ENCODE measurements at places on chromosomes 7 and 10.

GRCh38 chr10:132463333-132464255 is 66.6 kb downstream of the PWWP2B start:
- no peak for DNase-seq

DNA sequence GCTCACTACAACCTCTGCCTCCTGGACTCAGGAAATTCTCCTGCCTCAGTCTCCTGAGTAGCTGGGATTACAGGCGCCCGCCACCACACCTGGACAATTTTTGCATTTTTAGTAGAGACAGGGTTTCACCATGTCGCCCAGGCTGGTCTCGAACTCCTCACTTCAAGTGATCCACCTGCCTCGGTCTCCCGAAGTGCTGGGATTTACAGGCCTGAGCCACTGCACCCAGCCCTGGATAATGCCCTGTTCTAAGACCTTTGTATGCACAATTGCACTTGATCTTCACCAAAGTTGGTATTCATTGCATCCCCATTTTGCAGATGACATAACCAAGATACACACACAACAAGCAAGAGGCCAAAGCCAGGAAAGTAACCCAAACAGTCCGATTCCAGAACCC is 97.7 kb upstream of the CARD11 start:
- no peak for DNase-seq

DNA sequence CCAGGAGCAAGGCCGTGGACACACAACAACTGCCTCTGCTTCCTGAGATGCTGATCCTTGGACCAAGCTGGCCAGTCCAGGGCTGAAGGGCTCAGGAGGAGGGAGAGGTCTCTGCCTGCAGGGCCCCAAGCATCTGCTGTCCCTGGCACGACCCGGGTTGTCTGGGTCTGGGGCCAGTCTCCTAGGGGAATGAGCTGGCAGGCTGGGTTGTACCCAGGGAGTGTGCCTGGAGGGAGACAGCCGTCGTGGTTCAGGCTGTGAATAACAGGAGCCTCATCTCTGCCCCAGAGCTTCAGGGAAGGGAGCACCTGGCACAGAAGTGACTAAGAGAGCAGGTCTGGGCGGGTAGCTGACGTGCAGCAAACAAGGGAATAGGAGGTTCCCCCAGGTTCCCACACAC is 17.9 kb upstream of the SERPINE1 start:
- DNase-seq, result no peak

DNA sequence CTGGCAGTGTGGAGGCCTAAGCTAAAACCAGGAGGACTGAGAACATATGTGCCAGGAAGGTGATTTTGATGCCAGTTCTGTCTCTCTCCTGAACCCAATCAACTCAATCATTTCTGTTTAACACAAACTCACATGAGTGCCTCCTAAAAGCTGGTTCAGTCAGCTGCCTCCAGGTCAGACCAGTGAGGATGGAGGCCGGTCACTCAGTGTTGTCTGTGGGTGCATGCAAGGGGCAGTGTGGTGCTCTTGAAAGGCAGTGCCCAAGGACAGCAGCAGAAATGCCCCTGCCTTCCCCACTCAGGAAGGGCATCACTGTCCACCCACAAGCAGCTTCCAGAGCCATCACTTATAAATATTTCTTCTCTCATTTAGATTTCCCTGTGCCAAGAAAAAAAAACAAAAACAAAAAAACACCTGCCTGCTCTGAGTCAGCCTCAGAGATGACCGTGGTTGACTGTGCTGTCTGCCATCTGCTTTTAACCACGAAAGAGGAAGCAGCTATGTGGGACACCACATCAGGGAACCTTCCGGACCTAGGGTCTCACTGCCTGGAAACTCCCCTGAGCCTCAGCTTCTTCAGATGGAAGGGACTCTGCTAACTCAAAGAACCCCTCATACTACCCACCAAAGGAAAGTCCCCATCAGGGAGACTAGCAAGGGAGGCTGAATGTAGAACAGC is 39.1 kb downstream of the VOPP1 start:
- no peak for DNase-seq

DNA sequence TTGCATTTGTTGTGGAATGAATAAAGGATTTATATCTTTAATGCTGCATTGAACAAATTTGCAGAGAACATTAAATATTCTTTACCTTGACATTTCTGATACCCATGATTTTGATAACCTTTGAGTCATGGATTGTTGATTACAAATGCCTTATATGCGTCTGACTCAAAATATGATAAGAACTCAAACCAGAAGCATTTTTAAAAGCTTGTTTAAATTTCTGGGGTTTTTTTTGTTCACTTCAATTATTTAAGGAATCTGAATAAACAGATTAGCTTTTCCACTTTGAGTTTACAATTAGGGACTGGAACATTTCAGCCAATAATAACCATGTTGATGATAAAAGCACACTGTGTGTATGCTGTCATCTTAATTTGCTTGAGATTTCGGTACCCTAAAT is 253.5 kb downstream of the NRG3 start:
- no peak for DNase-seq

DNA sequence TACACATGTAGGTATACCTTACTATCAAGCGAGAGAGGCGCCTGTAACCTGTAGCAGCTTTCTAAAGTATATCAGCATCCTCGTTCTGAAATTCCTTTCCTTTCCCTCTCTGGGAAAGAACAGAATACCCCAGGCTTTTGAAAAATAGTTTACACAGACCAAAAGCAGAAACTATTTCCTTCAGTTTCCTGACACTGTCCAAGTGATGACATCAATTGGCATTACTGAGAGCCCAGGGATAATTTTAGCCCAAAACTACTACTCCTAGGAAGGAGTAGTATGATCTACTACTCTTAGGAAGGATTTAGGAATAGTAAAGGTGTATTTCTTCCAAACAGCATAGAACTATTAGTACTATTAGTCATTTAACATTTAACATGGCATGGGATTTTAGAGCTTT is 6.0 kb downstream of the GNG11 start:
- DNase-seq, result no peak

DNA sequence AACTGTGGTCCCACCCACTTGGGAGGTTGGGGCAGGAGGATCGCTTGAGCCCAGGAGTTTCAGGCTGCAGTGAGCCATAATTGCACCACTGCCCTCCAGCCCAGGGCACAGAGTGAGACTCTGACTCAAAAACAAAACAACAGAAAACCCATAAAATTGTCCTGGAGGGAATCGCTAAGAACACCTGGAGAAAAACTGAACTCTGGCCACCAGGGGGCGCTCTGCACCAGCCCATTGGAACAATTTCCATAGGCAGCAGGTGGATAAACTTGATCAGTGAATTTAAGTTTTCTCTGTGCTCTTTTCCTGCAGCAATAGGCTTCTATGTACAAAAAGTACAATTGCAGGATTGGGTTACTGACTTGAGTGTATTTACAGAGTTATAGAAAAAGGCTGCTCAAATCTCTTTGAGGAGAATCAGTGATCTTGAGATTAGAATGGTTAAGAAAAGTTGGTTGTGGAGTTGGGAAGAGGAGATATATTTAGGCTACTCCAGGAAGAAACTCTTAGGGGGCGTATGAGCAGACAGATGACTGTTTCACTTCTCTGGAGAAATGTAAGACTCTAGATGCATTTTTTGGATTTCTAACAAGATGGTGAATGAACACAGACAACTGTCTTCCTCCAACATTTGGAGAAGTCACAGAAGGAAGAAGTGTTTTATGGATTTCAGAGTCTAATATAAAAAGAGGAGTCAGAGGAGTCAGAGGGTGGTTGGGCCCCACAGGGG is 274.9 kb upstream of the GALNT17 start:
- DNase-seq, result peak; percentile 10

DNA sequence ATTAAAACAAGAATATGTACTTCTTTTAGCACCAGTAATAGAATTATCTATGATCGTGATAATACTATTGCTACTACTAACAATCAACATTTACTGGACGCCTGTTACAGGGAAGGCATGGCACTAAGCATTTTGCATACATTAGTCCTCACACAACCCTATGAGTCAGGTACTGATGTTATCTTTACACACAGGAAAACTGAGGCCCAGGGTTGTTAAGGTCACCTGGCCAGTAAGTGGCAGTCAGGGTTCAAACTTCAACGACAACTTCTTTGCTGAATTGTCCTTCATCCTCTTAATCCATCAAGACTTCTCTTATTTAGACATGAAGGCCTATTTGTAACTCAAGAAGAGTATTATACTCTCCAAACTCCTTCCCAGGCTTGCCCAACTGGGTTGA is 41.9 kb upstream of the ACSL5 start:
- DNase-seq, result no peak

- DNase-seq, result peak; percentile 86
Measured at GRCh38 chr10:63197344-63198092, 64.4 kb downstream of the NRBF2 start.

DNA sequence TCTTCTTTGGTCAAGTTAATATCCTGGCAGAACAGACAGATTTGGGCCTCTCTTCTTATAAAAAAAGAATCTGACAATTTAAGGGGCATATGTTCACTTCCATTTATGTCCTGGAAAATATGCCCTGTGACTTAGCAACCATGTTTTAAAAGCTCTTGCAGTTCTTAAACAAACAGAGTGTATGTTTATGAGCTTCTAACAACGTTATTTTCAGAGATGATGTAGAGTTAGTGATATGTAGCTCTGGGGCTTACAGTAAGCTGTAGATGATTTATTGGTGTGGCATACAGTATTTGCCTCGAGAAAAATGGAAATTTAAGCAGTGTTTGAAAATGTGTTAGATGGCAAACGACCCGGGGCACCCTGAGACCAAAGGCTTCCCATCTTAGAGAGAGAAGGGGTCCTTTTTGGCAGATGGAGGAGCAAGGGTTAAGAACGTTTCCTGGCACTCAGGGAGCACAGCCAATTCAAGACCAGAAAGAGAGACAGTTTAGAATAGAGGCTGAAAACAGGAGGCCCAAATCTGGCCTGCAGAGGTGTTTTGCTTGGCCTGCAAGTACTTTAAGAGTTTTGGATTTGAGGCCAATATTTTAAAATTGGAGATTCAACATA is 397.5 kb downstream of the KCNMA1 start:
- DNase-seq, result no peak

- no peak for DNase-seq
Measured at GRCh38 chr7:94848531-94848930, 58.9 kb upstream of the PPP1R9A start.

DNA sequence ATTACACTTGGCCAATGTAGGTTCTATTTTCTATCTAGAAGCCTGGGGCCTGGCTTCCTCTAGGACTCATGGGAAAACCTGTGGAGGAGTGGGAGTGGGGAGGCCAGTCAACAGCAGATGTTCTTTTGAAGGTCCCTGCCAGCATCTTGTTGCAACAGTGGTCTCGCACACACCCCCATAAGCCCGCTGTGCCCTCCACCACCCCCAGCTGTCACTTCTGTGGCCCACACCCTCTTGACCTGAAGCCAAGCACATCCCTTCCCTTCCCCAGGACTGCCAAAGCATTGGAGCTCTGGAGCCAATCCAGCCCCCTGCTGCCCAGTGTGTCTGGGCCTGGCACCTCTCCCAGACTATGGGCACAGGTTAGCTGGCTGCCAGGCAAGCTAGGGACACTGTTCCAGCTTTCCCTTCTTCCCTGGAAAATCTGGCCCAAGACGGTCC is 1.9 kb upstream of the STX1A start:
- DNase-seq, result peak; percentile 65

DNA sequence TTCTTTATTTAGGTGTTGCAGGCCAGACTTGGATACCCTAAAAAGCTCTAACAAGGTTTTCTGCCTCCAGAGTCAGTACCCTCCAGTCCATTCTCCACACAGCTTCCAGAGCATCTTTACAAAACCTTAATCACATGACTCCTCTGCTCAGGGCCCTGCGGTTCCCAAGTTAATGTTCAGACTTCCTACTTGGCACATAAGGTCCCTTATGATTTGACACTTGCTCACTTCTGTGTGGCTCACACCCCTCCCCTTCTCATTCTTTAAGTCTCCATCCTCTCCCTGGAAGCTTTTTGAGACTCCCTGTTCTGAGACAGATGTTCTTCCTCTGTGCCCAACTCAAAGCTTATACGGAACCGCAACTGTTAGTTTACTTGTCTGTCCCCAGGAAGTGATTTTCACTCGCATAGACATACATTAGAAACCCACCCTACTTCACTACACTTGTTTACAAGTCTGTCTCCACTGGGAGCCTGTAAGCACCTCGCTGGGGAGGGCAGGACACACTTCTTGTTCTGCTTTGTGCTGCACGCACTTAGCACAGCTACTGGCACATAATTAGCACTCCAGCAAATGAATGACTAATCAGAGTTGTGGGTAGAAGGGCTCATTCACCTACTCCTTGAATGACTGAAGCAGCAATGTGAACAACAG is 154.3 kb upstream of the LAMB4 start:
- no peak for DNase-seq

DNA sequence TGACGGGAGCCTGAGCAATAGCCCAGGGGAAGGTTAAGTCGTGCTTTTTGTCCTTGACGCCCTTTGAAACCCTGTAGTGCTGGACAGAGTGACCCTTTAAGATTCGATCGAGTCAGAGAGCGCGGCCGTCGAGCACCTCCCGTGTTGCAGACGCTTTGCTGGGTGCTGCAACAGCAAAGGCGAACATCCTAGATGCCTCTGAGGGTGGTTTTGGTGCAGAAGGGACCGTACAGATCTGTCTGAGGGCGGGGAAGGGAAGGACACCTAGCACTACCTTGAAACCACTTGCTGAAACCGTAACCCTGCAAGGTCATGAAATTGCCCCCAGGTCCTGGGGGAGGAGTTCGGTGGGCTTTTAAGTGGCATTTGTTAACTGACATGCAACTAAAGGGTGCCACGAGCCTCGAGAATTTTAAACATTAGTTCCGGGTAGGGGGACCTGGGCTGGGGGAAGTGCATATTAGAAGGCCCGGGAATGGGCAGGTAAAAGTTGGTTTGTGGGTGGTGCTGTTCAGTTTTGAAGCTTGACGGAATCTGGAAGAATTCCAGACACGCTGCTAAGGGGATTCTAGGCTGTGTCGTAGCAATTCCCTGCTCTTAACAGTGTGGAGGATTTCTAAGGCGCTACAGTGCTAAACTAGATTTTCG is 786 bp downstream of the ATP5F1C start:
- no peak for DNase-seq

DNA sequence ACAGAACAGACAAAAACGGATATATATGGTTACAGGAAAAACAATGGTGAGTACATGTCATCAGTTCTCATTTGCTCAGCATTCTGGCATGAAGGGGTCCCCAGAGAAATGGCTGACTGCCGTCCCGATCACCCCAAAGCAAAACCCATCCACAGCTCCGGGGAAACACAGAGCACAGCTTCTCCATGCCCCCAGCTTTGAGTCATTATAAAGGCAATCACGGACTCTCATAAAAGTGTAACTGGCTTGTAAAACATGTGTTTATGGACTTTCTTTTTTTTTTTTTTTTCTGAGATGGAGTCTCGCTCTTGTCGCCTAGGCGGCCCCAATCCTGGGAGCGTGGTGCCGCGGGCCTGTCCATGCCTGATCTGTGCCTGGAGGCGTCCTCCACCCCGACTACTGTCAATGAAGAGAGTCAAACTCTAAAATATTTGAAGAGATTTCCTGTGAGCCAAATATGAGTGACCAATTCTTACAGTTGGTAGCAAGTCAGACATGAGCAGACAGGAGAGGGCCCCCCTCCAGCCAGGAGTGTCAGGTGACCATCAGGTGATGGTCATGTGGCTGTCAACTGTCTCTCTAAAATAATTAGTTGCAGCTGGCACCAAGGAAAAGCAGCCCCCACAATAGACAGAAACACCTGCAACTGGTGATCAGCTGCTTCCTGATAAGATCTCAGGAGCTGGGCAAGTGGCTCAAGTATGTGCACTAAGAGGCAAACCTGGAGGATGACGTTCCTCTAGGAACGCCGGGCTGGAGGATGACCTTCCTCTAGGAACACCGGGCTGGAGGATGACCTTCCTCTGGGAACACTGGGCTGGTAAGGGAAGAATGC is 21.7 kb upstream of the NOM1 start:
- peak; percentile 39 for DNase-seq

GRCh38 chr7:32163141-32163806 is 93.1 kb upstream of the PDE1C start:
- DNase-seq, result peak; percentile 79

- peak; percentile 41 for DNase-seq
Measured at GRCh38 chr7:38222481-38223096, 44.5 kb downstream of the STARD3NL start.
